SHP77 (cell line): ENCODE measurements at places on chromosomes 1 and 21.

DNA sequence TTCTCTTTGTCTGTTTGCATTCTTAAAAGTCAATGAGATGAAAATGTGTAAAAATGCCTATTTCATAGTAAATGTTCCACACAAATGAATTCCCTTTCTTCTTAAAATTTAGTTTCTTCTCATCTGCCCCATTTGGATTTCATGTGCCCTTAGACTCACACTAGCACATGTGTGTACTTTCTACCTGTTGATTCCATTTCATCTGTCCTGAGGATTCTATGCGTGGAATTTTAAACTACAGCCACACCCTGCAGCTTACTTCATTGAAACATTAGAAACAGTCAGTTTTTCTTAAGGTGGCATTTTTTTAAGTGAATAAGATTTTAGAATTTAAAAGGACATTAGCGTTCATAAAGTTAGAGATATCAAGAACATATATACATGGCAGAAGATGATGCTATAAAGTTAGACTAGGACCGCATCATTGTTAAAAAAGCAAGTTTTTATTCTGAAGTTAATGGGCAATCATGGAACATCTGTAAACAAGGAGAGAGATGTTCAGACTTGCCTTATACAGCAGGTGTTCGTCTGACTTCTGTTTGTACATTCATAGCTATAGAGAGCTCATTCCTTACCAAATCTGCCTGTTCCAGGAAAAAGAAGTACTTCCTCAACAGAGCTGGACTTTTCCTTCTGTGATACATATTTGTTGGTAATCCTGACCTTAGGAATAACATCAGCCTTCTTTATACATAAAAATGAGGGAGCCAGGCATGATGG is 3.9 kb upstream of the TUT4 start:
- no peak for DNase-seq

DNA sequence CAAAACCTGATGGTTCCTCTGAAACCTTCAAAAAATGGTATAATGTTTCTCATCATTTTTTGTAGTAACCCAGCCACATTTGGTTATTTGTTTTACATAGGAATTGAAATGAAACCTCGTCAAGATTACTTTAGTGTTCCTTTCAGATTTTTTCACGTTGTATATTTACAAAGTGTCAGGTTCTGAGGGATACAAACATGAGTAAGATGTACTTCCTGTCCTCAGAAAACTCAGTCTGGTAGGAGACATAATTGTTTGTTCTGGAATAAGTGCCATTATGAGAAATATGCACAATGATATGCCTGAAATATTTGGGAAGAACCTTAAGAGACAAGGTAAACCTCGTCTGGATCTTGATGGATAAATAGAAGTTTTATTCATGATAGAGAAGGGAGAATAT is 145.5 kb downstream of the USP25 start:
- no peak for DNase-seq

DNA sequence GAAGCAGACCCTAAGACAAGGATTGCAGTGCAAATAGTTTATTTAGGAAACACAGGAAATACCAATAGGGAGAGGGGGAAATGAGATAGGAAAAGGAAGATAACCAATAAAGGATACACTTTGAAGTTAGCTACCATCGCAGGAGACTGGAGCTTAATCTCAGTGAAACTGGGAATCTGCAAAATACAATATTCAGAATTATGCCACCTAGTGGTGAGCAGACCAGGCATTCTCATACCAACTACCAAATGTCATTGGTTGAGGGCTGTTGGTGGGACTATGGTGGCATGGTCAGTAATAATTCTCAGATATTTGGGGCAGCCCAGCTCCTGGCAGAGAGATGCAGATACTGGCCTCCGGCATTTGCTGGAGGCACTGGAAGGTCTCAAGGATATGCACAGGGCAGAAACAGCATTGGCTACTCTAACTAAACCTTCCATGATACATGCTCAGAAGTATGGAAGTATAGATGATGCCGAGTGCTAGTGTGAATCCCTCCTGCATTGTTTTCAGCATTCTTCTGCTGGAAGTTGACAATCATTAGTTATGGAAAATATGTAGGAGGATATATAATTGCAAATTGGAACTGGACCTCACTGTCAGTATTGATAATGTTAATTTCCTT is 11.8 kb upstream of the ZFP69B start:
- no peak for DNase-seq

- no peak for DNase-seq
Observed at GRCh38 chr1:36304521-36304920, 1.6 kb upstream of the SH3D21 start.

- no peak for DNase-seq
Observed at GRCh38 chr1:35845766-35846165, 37.2 kb upstream of the AGO1 start.

GRCh38 chr1:88698764-88699163 is 14.7 kb downstream of the PKN2 start:
- DNase-seq, result no peak

DNA sequence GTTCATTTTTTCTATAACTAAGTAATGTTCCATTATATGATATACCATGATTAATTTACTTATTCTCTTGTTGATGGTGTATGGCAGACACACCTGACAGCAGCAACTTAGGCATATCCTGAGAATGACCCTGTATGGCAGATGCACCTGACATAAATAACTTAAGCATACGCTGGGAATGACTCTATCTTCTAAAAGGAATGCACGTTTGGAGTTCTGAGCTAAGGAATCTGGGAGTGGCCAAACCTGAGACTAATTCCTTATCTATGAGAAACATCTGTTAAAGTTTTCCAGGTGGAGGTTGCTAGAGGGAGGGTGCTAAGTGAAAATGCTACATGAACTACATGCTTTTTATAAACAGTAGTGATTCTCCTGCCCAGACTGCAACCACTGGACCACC is 96.7 kb upstream of the RGS18 start:
- no peak for DNase-seq

GRCh38 chr21:31317688-31318087 is 26.4 kb downstream of the TIAM1 start:
- DNase-seq, result no peak

DNA sequence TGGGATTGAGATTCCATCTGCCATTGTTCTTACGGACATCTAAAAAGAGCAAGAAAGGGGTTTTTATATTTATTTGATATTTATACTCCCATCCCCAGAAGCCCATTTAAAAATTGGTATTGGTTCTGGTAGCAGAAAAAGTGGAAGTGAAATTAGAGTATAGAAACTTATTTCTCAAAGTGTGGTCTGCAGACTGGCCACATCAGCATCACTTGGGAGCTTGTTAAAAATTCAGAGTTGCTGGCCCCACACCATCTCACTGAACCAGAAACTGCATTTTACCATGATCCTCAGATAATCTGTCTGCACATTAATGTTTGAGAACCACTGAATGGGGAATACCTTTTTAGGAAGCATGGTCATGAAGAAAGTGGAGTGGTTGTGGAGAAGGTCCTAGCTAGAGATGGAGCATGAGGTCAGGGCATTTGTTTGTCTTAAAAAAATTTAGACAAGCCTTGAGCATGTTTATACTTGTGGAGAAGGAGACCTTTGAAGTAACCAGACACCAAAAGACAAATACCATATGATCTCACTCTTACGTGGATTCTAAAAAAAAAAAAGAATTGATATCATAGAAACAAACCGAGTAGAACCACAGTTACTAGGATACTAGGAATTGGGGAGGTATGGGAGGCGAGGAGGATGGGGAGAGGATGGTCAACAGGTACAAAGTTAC is 116.3 kb downstream of the ST6GALNAC3 start:
- no peak for DNase-seq

DNA sequence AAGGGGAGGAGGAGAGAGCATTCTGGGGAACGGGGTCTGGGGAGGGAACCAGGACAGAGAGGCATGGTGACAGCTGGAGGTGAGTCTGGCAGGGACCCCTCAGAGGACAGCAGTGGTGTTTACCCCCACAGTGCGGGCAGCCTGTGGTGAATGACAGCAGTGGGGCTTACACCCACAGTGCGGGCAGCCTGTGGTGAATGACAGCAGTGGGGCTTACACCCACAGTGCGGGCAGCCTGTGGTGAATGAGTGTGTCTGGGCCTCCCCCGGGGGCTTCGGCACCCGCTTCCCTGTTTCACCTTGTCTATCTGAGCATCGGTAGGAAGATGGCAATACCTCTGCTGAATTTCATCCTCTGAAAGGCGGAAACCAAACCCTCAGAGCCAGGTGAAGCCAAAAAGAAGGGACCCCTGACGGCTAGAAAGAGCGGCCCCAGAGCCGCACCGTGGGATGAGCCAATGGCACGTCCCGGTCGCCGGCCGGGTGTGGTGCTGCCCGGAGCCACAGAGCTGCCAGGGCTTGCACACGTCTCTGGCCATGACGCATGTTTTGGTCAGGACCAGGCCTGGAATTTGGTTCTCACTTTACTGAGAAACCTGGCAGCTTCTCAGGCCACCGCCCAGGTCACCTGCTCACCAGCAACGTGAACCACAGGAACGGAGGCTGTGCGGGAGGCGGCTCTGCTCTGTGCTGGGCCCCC is 54.1 kb downstream of the SIK1 start:
- no peak for DNase-seq

- DNase-seq, result no peak
Observed at GRCh38 chr1:226268421-226269124, 40.4 kb downstream of the LIN9 start.

- peak; percentile 11 for DNase-seq
Observed at GRCh38 chr1:200372095-200372884, 37.5 kb downstream of the ZNF281 start.

DNA sequence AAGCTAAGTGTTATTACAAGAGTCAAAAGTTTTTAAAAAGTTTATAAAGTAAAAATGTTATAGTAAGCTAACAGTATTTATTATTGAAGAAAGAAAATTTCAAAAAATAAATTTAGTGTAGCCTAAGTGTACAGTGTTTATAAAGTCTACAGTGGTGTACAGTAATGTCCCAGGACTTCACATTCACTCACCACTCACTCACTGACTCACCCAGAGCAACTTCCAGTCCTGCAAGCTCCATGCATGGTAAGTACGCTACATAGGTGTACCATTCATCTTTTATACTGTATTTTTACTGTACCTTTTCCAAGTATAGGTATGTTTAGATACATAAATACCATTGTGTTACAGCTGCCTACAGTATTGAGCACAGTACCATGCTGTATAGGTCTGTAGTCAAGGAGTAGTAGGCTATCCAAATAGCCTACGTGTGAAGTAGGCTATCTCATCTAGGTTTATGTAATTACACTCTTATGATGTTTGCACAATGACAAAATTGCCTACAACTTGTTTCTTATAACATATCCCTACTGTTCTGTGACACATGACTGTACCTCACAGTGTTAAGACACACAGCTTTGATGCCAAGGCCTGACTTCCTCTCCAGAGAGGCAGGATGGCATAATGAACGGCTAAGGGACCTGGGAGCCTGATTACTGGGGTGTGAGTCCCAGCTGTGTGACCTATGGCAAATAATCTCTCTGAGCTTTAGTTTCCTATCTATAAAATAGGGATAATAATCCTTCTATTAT is 12.7 kb downstream of the DHCR24 start:
- DNase-seq, result no peak

DNA sequence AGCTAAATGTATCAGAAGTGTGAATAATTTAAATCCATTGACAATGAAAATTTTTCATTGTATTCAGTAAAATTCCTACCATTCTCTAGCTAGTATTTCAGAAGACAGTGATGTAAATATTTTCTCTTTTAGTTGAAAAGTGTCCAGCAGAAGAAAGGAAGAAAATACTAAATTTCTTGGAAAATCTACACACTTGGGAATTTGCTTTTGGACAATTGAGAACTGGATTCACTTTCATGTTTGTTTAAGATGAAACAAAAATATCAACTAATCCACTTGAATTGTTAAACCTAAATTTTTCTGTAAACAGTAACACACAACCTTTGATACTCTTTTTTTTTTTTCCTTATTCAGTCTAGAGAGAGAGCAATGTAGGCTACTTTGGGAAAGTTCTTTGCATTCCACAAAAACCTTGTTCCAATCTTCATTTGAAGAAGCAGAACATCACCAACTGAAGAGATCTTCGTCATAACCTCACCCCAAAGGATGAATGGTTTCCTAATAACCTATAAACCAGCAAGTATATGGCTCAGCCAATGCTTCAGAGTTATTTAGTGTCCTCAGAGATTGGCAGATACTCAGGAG is 155.1 kb upstream of the GORAB start:
- no peak for DNase-seq

GRCh38 chr1:227424953-227425352 is 106.7 kb upstream of the CDC42BPA start:
- peak; percentile 16 for DNase-seq

DNA sequence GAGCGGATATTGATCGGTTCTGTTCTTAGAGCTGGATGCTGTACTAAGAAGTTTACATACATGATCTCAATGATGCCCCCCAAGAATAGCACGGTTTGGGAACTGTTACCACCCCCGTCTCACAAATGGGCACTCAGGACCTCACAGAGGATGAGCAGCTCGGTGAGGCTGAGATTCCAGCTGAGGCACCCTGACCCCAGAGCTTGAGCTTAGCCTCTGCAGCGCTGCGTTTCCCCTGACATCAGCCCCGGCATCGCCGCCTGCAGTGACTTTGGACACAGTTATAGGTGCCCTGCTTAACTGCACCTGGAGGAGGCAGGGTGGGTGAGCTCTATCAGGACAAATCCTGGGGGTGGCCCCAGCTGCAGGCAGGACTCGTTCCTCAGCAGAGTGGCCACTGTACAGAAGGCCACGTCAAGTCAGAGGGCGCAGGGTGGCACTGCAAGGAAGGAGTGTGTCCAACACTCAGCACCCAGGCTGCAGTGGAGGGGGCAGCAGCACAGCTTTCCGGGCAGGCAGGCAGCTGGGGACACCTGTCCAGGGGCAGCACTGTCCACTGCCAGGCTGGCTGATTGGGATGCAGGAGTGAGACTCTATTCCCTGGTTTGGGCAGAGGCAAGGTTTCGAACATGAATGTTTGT is 65.8 kb upstream of the ABCG1 start:
- no peak for DNase-seq

DNA sequence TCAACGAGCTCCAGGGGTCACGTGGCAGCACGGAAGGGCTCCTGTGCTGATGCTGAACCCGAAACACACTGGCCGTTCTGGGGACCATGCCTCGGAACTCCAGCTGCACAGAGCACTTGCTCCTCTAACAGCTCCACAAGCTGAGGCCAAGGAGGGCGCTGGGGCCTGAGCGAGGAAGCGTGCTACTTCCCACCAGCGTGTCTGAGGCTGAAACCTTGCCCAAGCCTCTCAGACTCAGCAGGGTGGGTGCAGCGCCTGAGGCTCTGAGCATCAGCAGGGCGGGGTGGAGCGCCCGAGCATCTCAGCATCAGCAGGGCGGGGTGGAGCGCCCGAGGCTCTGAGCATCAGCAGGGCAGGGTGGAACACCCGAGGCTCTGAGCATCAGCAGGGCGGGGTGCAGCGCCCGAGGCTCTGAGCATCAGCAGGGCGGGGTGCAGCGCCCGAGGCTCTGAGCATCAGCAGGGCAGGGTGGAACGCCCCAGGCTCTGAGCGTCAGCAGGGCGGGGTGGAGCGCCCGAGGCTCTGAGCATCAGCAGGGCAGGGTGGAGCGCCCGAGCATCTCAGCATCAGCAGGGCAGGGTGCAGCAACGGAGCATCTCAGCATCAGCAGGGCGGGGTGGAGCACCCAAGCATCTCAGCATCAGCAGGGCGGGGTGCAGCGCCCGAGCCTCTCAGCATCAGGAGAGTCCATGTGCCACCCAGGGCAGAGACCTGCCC is 9.6 kb downstream of the WRAP73 start:
- no peak for DNase-seq

- no peak for DNase-seq
Observed at GRCh38 chr1:51648180-51649109, 31.6 kb downstream of the OSBPL9 start.
